ENCODE measurements at places on chromosomes 11 and 22. TPM values are rescaled to one million over a fixed set of nuclear protein-coding genes. Genes with fewer than 3 reads are reported as not detected.
A peak's percentile ranks its signal among the peaks of the same experiment; 100 is the strongest.

GRCh38 chr11:72576661-72577060 lies 97.6 kb downstream of the PDE2A start:
- no peak overlapping the region for H3K4me3 ChIP-seq
- H3K27ac ChIP-seq = no peak overlapping the region
- no peaks in the 10 kb centered on the region for H3K27me3 ChIP-seq

DNA sequence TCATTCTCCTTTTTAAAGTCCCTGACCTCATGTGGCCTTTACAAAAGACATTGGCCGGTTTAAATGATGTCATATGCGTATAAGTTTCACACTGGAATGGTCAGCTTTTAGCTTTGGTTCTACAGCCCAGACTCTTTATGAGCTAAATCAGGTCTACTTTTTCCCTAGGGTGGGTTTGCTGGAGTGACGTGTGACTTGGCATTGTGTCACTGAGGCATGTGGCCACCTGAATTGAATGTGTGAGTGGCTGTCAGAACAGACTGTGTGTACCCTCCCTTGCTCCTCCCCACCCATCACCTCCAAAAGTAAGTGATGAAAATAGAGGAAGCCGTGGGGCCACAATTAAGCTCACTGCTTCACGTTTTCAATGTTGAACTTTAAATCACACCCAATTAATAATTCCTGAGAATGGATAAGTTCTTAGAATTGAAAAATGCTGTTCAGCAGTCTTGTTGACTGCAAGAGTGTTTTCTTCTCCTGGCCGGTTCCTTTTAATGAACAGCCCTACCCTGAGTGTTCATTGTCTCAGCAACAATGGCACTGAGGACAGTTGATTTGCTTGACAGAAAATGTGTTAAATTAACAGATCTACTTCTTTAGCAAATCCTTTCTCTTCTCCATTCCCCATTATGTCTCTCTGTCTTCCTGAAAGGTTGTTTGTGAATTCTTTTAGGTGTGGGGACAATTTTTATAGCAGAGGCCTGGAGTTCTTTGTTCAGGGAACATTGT lies 11.3 kb downstream of the CECR2 start:
- no peaks in the 10 kb centered on the region for H3K36me3 ChIP-seq
- H3K27ac ChIP-seq = no peak overlapping the region
- no peaks in the 10 kb centered on the region for H3K4me1 ChIP-seq
- no peak for DNase-seq

OR52M1 gene
- not detected for total RNA-seq

- no peak overlapping the region for H3K4me3 ChIP-seq
- H3K36me3 ChIP-seq = no peaks in the 10 kb centered on the region
- no peaks in the 10 kb centered on the region for H3K27me3 ChIP-seq
- H3K27ac ChIP-seq = no peak overlapping the region
- peaks cover 13% of the 10 kb centered on the region for H3K4me1 ChIP-seq
These were observed 58.3 kb upstream of the CYP2D6 start for GRCh38 chr22:42188808-42189447.

HORMAD2 gene
- total RNA-seq = not detected

- H3K27me3 ChIP-seq = no peaks in the 10 kb centered on the region
- no peaks in the 10 kb centered on the region for H3K36me3 ChIP-seq
- DNase-seq = no peak
These were observed 2.5 kb downstream of the NCF4 start for GRCh38 chr22:36863281-36863680.

DNA sequence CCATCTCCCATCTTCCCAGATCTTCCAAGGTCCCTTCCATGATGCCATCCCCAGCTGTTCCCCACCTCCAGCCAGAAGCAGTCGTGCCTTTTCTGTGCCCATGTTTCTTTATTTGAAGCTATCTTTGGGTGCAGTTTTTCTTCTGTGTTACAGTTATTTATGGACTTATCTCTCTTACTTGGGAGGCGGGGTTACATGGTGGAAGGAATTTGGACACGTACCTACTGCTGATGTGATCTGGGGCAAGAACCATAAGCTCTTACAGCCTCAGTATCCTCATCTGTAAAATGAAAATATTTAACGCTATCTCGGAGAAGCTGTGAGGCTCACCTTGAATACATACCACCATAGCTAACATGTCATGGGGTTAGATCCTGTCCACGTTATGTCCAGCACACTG lies 98.9 kb downstream of the ZBTB16 start:
- peaks cover 91% of the 10 kb centered on the region for H3K4me1 ChIP-seq
- H3K27me3 ChIP-seq = no peaks in the 10 kb centered on the region
- H3K36me3 ChIP-seq = peaks cover 28% of the 10 kb centered on the region
- no peak for DNase-seq
- no peak overlapping the region for H3K4me3 ChIP-seq
- H3K27ac ChIP-seq = peak overlapping the region; percentile 92

APOBEC3H gene
- total RNA-seq = not detected

TRIM48 gene
- not detected for total RNA-seq

DNA sequence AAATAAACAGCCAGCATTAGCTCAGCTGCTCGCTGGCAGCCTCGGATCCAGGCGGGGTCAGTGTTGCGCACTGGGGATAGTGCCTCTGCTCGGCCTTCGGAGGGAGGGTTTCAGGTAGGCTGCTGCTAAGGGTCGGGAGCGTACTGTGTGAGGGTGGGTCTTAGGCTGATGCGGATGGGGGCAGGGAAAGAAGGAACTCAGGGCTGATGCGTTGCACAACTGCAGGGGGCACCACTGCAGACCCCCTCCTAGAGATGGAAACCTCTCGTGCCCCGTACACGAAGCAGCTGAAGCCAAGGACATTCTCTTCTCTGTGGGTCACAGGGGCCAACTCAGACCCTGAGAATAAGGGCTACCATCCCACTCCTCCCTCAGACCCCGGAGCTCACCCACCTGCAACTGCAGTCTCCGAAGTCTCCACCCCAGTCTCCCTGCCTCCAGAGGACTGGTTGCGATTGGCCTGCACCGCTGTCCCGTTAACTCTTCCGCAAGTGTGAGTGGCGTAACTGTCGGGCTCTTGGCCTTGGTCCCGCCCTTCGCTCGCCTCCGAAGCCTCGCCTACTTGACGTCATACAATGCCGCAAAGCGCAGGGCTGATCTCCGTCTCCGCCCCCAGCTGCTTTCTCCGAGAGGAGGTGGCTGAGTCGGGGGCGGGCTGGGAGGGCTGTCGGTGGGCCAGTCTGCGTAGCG lies at the start of gene KBTBD3:
KBTBD3 (minus strand) TSS at position 429 of the 690 bp plus-strand sequence. CDS start 18,250 bp downstream, outside the sequence.
- peak within 1 kb of the TSS; percentile 59 for H3K4me3 ChIP-seq
- H3K27me3 ChIP-seq = no peaks in the 10 kb centered on the region
- peak within 1 kb of the TSS; percentile 92 for H3K27ac ChIP-seq
- peaks cover 26% of the 10 kb centered on the region for H3K36me3 ChIP-seq

RAC2 gene
- total RNA-seq = 1.8 TPM

PKP3 gene
- 356 TPM for total RNA-seq

PTPRCAP gene
- 3.5 TPM for total RNA-seq

DNA sequence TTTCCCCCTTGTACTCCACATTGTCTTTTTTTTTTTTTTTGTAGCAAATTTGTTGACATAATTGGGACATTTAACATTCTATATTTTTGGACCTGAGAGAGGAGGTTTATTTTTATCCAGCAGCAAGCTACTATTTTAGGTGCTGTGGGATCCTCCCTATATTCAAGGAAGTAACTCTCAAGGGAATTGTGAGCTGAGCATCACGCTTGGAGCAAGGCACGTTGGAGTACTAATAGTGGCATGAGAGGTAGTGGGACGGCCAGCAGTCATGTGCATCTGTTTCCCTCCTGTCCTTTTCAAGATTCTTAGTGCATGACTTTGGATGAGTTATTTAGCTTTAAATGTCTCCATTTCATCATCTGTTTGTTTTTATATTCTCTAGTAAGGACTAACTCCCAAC lies 52.3 kb downstream of the EXT2 start:
- H3K36me3 ChIP-seq = peaks cover 66% of the 10 kb centered on the region
- H3K4me3 ChIP-seq = no peak overlapping the region
- peaks cover 7% of the 10 kb centered on the region for H3K4me1 ChIP-seq

DNA sequence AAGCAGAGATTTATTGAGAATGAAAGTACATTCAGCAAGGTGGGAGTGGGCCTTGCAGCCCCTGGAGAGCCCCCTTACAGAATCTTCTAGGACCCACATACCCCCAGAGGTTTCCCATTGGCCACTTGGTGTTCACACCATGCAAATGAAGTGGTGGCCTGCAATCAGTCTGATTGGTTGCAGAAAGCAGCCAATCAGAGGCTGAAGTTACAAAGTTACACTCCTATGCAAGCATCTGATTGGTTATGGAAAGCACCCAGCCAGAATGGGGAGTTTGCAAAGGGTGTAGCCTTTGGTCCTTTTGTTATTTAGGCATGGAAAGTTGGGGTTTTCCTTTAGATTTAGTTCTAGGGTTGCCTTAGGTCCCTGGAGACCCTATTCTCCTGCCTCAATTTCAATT lies 34.9 kb downstream of the UVRAG start:
- H3K36me3 ChIP-seq = no peaks in the 10 kb centered on the region
- H3K4me3 ChIP-seq = no peak overlapping the region
- H3K4me1 ChIP-seq = no peaks in the 10 kb centered on the region
- no peaks in the 10 kb centered on the region for H3K27me3 ChIP-seq
- DNase-seq = no peak
- no peak overlapping the region for H3K27ac ChIP-seq

DNA sequence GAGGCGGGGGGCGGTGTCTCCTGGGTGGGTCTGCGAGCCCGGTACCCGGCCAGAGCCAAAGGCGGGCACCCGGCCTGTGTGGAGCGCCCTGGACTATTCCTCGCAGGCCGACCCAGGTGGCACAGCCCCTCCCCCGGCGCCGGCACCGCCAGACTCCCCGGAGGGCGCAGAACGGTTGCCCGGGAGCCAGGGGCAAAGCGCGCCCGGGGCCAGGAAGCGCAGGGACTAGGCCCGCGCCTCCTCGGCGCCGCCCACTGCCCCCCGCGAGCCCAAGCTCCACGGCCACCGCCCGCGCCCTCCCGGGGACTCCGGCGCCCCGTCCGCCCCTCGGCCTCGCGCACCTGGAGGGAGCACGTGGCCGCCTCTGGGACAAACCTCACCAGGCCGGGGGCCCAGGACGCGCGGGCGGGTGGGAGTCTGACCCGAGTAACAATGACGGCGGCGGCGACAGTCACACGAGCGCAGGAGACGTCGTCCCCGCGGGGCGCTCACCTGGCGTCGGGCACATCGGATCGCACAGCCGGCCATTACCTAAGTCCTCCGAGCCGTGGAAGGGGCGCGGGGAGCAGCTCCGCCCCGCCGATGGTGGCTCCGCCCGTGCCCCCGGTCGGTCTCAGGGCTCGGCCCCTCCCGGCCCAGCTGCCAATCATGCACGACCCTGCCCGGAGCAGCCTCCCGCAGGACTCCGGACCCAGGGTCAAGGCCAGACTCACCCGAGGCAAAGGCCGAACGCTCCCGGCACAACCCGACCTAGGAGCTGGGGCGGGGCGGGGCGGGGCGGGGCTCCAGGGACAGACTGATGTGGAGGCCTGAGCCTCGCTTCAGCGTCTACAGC lies 7.4 kb downstream of the PLXNB2 start:
- H3K4me3 ChIP-seq = peak overlapping the region; percentile 49
- H3K36me3 ChIP-seq = peaks cover 6% of the 10 kb centered on the region
- H3K4me1 ChIP-seq = peaks cover 100% of the 10 kb centered on the region
- peak overlapping the region; percentile 95 for H3K27ac ChIP-seq

GRCh38 chr11:116344601-116345000 lies 428.2 kb downstream of the BUD13 start:
- DNase-seq = no peak
- no peaks in the 10 kb centered on the region for H3K4me1 ChIP-seq
- H3K27me3 ChIP-seq = no peaks in the 10 kb centered on the region
- H3K36me3 ChIP-seq = no peaks in the 10 kb centered on the region
- H3K4me3 ChIP-seq = no peak overlapping the region
- H3K27ac ChIP-seq = no peak overlapping the region

OR8A1 gene
- total RNA-seq = not detected

C11orf52 gene
- total RNA-seq = 15.2 TPM

OR2AG1 gene
- not detected for total RNA-seq

GRCh38 chr11:47270331-47271271 lies 668 bp downstream of the MADD start:
- peak overlapping the region; percentile 79 for H3K4me3 ChIP-seq
- no peaks in the 10 kb centered on the region for H3K27me3 ChIP-seq
- DNase-seq = peak; percentile 65
- peak overlapping the region; percentile 96 for H3K27ac ChIP-seq
- peaks cover 22% of the 10 kb centered on the region for H3K36me3 ChIP-seq
- peaks cover 34% of the 10 kb centered on the region for H3K4me1 ChIP-seq

DNA sequence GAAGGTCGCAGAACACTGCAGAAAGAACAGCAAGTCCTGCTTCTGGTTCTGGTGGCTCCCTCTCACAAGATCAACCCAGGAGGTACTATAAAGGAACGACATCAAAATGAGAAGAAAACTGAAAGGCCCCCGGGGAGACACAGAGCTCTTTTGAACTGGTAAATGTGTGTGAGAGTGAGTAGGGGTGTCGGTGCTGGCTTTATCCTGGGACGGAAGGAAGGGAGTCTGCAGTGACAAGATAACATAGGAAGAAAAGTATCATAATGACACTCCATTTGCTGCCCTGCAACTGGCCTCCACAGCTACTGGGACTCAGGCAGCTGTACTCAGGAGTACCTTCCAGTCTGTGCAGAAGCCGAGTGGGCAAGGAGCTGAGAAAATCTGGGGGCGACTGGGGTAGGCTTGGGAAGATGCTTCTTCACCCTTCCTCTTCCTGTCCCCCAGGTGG lies 60.9 kb downstream of the ENTHD1 start:
- no peaks in the 10 kb centered on the region for H3K36me3 ChIP-seq
- no peaks in the 10 kb centered on the region for H3K27me3 ChIP-seq
- peak; percentile 4 for DNase-seq
- H3K4me3 ChIP-seq = no peak overlapping the region
- H3K4me1 ChIP-seq = no peaks in the 10 kb centered on the region

BIRC3 gene
- 0.58 TPM for total RNA-seq

DNA sequence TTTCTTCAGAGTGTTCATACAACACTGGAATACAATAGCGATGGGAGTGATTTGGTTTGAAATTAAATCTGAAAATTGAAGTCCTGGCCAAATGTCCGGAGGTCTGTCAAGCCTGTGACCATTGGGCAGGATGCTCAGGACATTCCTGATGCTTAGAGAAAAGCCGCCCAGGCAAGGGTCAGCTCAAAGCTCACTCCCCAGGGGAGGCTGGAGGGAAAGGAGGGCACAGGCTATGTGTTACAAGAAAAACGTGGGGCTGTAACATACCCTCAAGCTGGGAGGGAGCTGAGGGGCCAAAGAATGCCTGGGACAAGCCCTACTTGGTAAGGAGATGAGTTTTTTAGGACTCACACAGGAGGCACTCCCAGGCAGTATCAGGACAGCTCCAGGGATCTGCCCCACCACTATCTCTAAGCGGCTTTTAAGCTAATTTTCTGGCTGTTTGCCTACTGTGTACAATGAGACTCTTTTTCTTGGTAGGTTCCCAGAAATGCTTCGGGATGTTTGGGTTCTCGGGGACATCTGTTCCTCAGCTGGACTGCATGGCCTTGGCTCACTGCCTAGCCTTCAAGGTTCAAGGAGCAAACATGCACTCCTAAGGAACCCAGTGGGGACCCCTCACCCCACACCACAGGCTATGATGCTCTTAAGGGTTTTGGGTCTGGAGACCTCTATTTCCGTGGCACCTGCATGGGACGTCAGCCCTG lies 500.1 kb downstream of the BRD1 start:
- peaks cover 5% of the 10 kb centered on the region for H3K27me3 ChIP-seq
- H3K4me1 ChIP-seq = no peaks in the 10 kb centered on the region
- no peaks in the 10 kb centered on the region for H3K36me3 ChIP-seq
- H3K27ac ChIP-seq = no peak overlapping the region
- DNase-seq = peak; percentile 9

INS gene
- not detected for total RNA-seq

GRCh38 chr11:12288931-12289666 lies 88.3 kb upstream of the PARVA start:
- no peaks in the 10 kb centered on the region for H3K36me3 ChIP-seq
- no peak overlapping the region for H3K4me3 ChIP-seq
- no peak for DNase-seq
- no peaks in the 10 kb centered on the region for H3K27me3 ChIP-seq
- peak overlapping the region; percentile 87 for H3K27ac ChIP-seq

Data from stomach (tissue), 19 donors.